Stimulated activated CD8-positive, alpha-beta memory T cell treated with anti-CD3 and anti-CD28 coated beads, Interleukin-4, amount 100 ng/mL, for 4 hours (primary cell): ENCODE measurements at places on chromosomes 4 and X.
A peak's percentile ranks its signal among the peaks of the same experiment; 100 is the strongest.

DNA sequence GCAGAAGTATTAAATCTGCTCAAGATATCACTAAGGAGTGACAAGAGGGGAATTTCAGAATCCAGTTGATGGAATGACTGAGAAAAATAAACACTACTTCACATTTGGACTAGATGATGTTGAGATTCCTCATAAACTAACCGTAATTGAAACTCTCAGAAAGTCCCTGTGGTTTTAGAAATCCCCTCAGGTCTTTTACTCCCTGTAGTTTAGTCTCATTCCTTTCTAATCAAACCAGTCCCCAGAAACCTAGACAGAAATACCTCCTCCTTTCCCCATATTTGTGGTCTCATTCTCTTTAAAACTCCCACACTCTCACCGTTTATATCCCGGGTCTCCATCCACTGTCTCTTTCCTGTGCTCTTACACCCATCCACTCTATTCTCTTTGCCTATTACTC lies 15.0 kb upstream of the TLR1 start:
- DNase-seq, result no peak

GRCh38 chr4:147709999-147710398 lies 21.9 kb upstream of the ARHGAP10 start:
- DNase-seq, result no peak

GRCh38 chr4:88610771-88611170 lies 18.5 kb downstream of the HERC3 start:
- no peak for DNase-seq

- DNase-seq, result no peak
These were observed 32.1 kb downstream of the GATB start for GRCh38 chr4:151728679-151729078.

GRCh38 chr4:31601793-31602192 lies 881.6 kb downstream of the PCDH7 start:
- no peak for DNase-seq

DNA sequence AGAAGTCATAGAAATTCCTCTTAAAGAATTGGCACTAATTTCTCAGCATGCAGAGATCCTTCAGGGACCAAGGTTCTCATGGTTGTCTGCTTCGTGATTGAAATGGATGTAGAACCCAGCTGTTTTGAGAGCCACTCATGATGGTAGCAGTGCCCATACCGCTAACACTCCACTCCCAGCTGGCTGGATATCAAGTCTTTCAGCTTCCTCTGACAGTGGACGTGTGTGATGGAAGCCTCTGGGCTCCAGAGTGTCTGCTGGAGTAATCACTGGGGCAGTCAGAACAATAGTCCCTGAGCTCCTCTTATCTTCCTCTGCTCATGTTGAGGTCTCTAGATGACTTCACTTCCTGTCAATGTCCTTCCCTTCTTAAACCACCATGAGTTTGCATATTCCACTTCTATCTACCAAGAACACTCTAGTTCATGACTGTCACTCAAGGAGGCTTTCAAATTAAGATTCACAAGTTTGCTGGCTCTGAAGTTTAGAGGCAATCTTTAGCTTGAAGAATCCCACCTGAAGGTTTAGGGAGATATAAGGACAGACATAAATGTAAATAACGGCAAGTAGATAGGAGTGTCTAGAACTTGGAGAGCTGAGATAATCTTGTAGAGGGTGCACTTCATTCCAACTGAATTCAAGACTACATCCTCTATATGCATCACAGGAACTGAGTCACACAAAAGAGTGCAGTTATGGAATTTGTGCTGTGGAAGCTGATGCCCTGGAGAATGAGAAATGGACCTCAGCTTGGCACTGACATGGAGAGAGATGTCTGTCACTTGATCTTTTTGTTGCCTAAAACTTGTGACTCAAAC lies 64.5 kb upstream of the WDR1 start:
- DNase-seq, result no peak

DNA sequence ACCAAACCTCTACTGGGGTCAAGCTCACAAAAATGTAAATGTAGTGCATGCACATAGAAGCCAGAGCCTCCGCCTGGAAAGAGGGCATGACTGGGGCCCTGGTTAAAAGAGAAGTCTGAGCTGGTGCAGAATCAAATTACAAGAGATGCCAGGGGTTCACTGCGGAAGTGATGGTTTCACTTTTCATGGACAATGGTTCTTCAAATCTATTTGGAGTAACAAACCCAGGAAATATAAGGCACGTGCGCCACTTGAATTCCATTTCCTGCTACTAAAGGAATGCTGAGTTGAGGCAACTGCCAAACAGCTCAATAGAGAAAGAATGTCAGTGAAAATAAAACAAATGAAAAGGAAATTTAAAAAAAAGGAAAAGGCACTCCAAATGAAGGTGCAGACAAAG lies 79.8 kb downstream of the FUNDC1 start:
- no peak for DNase-seq

- no peak for DNase-seq
These were observed 120.2 kb downstream of the SHOX start for GRCh38 chrX:750812-751211.

GRCh38 chr4:77711469-77711868 lies 105.8 kb downstream of the CXCL13 start:
- DNase-seq, result no peak

- DNase-seq, result no peak
These were observed 221.5 kb upstream of the FAM241A start for GRCh38 chr4:111923786-111924185.

- DNase-seq, result no peak
These were observed 28.4 kb downstream of the PLS3 start for GRCh38 chrX:115589419-115589818.

GRCh38 chrX:413322-414201 lies 26.9 kb upstream of the PPP2R3B start:
- no peak for DNase-seq

DNA sequence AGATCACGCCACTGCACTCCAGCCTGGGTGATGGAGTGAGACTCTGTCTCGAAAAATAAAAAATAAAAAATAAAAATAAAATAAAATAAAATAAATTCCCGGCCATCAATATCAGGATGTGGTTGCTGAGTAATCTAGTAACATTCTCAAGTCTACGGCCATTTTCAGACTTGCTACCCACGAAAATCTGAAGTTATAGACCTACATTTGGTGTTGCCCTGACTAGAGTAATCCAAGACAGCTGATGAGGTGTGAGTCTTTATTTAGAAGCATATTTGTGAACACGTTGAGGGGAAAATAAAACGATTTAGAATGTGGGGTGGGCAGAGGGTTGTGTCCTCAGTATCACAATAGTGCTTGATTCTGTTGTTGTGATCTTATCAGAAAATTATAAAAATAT lies 130.2 kb upstream of the MID1 start:
- no peak for DNase-seq

- no peak for DNase-seq
These were observed 151.9 kb downstream of the CRLF2 start for GRCh38 chrX:1060562-1060960.

- DNase-seq, result no peak
These were observed 155.0 kb downstream of the TRAM1L1 start for GRCh38 chr4:116930329-116930728.

- DNase-seq, result no peak
These were observed 423.1 kb downstream of the TEX13C start for GRCh38 chrX:125742811-125743210.

DNA sequence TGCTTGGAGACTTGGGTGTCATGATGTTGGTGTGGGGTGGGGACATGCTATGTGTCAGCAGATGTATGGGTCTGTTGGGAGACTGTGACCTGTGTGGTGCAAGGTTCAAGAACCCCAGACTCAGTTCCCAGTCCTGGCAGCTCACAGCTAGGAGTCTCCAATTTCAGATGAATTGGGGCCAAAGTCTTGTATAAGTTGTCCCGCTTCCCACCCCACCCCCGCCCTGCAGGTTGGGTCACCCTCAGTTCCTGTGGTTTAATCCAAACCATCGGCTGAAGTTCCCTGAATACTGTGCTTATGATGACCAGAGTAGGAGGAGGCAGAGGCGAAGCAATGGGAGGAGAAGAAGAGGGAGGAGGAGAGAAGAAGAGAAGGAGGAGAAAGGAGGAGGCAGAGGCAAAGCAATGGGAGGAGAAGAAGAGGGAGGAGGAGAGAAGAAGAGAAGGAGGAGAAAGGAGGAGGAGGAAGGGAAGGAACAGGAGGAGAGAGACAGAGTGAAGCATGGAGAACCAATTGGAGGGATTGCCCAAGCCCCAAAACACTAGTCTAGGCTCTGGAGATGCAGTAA lies 112.6 kb downstream of the EFNB1 start:
- DNase-seq, result no peak

GRCh38 chr4:124694946-124695598 lies 17.5 kb downstream of the ANKRD50 start:
- DNase-seq, result no peak

GRCh38 chr4:75831856-75832405 lies 70.3 kb downstream of the PPEF2 start:
- no peak for DNase-seq

- DNase-seq, result no peak
These were observed 92.8 kb upstream of the CCDC160 start for GRCh38 chrX:134144231-134144630.

DNA sequence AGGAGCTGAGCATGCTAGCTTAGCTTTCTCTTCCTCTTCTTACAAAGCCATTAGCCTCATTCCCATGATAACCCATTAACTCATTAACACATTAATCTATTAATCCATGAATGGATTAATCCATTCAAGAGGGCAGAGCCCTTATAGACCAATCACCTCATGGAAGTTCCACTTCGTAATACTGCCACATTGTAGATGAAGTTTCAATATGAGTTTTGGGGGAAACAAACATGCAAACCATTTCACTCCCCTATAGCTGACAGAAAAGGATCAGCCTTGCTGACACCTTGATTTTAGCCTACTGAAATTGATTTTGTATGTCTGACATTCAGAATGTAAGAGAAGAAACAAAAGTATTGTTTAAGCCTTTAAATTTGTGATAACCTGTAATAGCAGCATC lies 251.8 kb upstream of the GALNTL6 start:
- DNase-seq, result no peak

DNA sequence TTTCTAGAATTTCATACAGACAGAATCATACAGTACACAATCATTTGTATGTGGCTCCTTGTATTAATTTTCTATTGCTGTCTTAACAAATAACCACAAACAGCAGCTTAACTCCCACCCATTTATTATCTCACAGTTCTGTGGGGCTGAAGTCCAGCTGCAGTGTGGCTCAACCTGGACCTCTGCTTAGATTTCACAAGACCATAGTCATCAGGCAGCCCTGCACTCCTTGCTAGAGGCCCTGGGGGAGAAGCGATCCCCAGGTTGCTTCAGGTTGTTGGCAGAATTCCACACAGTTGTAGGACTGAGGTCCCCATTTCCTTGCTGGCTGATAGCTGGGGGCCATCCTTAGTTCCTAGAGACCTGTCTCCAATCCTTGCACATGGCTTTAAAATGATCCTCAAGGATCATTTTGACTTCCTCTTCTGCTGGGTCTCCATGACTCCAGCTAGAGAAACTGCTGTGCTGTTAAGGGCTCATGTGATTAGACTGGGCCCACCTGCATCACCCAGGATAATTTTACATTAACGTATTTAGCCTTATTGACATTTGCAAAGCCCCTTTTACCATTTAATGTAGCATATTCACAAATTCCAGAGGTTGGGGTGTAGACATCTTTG lies 60.9 kb upstream of the SMAD1 start:
- DNase-seq, result no peak

DNA sequence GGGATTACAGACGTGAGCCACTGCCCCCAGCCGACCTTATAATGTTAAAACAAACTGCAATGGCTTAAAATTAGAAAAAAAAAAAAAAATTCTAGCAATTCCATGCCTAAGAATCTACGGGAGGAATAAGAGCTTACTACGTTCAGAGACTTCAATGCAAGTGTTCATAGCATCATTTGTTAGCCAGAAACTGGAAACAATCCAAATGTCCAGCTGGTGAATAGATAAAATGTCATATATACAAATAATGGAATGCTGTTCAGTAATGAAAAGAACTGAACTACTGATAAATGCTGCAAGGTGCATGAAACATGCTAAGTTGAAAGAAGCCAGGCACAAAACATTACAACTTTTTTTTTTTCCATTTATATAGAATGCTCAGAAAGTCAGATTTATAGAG lies 5.3 kb downstream of the EXOSC9 start:
- no peak for DNase-seq

GRCh38 chr4:11440481-11441193 lies 11.9 kb upstream of the HS3ST1 start:
- no peak for DNase-seq

DNA sequence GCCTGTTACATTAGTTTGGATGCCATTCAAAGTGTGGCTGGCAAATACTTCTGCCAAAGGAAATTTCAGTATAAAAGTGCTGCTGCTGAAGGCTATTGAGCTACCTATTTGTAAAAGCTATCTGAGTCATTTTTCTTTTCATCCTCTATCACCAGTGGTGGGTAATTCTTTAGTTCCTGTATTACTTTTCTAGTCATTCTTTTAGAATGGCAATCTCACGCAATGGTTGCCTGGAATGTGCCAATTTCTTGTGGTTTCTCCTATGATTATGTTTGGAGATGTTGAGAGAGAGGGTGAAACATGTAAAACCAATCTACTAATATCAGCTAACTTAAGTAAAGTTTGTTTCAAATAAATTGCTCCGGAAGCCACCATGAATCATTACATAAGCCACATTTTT lies 685.0 kb downstream of the RAPGEF2 start:
- DNase-seq, result no peak

DNA sequence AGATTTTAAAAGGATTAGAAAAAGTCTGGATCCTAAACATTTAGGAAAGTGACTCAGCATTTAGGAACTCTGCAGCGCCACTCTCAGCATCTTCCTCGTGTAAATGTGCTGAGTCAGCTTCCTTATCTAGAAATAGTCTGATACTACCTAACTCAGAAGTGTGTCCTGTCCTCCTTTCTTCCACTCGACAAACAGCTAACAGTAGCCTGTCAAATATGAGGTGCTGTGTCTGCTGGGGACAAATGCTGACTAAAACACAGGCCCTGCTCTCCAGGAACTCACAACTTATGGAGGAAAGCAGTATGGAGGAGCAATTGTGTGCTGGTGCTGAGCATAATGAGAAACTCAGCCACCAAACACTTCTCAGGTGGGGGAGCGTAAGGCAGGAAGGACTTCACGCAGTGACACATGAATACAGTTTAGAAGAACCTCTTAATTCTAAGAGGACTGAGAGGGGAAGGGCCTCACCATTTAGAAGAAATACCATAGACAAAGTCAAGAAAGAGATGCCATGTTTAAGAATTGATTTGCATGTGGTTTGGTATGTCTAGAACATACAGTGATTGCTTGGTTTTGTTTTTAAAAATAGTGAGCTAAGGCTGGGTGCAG lies 125.3 kb downstream of the SOWAHB start:
- no peak for DNase-seq

GRCh38 chrX:109732807-109733612 lies at the start of gene ACSL4:
Gene ACSL4 (minus strand): TSS chrX:109733257. CDS start chrX:109683363, 49,894 bp downstream.
- peak; percentile 72 for DNase-seq

DNA sequence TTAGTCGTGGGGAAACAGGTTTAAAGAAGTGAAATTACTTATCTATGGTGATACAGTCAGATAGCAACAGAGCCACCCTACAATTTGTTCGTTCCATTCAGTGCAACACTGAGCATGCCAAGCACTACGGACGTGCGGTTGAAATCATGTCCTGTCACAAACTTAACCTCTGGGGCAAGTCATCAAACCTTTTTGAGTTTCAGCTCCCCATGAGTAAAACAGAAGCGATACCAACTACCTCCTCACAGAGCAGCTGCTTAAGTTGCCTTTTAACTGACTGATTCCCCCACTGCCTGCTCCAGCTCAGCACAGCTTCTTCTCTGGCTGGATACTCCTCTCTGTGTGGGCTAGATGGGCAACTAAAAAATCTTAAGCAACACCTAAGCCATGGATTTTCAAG lies 36.0 kb downstream of the LHFPL1 start:
- no peak for DNase-seq
